ENCODE measurements at places on chromosomes 3 and 15.

DNA sequence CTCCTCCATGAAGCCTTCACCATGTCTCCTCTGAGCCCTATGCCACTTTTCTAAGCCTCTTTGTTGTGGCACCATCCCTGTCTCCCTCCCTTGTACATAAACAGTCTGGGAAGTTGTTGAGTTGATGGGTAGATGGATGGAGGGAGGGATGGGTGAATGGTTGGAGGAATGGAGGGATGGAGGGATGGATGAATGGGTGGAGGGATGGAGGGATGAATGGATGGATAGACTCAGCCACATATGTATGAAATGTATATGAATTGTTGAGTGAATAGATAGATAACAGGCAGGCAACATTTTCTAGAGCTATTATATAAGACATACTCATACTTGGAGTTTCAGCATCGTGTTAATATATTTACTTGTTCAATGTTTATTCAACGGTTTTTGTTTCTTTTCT lies 58.3 kb upstream of the HES1 start:
- DNase-seq: no peak

GRCh38 chr3:178385280-178385952 lies 150.8 kb upstream of the KCNMB2 start:
- peak; percentile 0 for DNase-seq

DNA sequence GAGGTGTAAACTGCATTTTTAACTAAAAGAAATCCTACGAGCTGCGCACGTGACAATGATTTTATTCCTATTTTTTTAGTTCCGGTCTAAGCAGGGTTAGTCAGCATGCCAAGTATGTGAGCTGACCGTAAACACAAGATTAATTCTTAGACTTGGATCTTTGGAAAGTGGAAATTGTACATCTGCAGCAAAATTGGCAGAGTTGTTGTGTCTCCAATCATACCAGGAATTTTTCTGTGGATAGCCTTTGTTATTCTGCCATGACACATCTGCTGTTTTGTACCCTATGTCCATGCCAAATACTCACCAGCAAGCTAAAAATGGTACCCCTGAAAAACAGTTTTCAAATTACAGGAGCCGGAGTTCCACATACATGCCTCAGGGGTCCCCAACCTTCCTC lies 562.5 kb downstream of the UNC13C start:
- no peak for DNase-seq

GRCh38 chr15:39031596-39031995 lies 467.0 kb upstream of the RASGRP1 start:
- DNase-seq: no peak

- DNase-seq: no peak
Observed at GRCh38 chr3:16423947-16424673, 89.4 kb downstream of the RFTN1 start.

GRCh38 chr15:85752491-85752961 lies 42.2 kb downstream of the KLHL25 start:
- no peak for DNase-seq

DNA sequence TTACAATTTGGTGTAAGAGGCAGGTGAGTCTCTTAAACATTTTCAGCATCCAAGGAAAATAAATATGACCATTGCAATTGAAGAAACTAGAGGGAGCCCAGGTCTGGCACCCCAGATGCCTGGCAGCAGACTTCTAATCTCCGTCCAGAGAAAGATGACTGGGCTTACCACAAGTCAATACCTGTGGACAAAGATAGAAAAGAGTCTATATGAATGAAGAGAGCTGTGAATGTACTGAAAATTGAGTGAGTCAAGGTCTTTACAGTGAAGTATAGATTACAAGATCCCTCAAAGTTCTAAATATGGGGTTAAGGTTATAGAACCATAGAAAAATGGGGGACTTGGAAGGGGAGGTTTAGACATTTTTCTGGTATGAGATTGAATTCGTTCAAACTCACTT lies 827.4 kb upstream of the NR2F2 start:
- DNase-seq: no peak

GRCh38 chr15:58240191-58240932 lies 102.2 kb downstream of the AQP9 start:
- no peak for DNase-seq

- DNase-seq: no peak
Observed at GRCh38 chr3:123147754-123148535, 53.8 kb upstream of the SEC22A start.

DNA sequence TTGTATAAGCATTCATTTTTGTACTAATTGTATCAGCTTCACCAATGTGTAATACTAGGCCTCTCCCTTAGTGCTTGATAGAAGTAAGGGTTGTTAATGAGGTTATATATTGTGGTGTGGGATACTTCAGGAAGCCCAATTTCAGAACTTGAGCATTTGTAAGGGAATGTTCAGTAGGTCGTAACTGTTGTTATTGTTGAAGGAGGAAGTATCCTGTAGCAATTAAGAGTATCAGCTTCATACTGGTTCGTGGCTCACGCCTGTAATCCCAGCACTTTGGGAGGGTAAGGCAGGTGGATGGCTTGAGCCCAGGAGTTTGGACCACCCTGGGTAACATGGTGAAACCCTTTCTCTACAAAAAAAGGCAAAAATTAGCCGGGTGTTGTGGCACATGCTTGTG lies 30.6 kb downstream of the IQGAP1 start:
- no peak for DNase-seq

DNA sequence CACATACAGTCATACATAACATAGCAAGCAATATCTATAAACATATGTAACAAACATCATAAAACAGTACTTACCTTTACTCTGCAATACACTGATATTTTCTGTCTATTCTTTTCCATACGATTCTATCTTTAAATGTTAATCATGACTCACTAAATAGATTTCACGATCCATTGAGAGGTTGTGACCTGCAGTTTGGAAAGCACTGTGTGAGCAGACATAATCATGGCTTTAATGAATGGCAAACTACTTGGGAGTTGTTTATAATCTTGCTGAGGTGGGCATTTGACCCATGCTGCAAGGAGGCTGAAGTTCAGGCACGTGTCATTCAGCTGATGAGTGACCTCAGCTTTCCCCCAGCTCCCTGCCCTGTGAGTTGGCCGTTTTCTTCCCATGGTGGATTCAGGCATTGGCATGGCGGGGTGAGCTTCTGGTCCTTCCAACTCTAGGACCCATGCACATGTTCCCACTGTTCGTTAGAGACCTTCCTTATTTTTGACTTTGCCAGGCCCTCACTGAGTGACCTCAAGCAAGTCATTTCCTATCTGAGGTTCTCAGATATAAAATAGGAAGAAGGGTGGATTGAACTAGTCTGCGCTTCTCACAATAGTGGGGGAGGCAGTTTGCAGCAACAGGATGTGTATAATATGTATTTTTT lies 41.7 kb downstream of the PAQR5 start:
- no peak for DNase-seq

GRCh38 chr3:61666615-61667330 lies 105.4 kb downstream of the PTPRG start:
- no peak for DNase-seq

- no peak for DNase-seq
Observed at GRCh38 chr3:81643721-81644120, 117.7 kb downstream of the GBE1 start.

- DNase-seq: no peak
Observed at GRCh38 chr3:134361162-134361835, 12.9 kb downstream of the AMOTL2 start.

- no peak for DNase-seq
Observed at GRCh38 chr15:58462547-58462946, 30.8 kb downstream of the LIPC start.

GRCh38 chr3:31790193-31791089 lies 190.6 kb downstream of the OSBPL10 start:
- no peak for DNase-seq

GRCh38 chr15:35289024-35289617 lies 204.0 kb upstream of the NANOGP8 start:
- no peak for DNase-seq

DNA sequence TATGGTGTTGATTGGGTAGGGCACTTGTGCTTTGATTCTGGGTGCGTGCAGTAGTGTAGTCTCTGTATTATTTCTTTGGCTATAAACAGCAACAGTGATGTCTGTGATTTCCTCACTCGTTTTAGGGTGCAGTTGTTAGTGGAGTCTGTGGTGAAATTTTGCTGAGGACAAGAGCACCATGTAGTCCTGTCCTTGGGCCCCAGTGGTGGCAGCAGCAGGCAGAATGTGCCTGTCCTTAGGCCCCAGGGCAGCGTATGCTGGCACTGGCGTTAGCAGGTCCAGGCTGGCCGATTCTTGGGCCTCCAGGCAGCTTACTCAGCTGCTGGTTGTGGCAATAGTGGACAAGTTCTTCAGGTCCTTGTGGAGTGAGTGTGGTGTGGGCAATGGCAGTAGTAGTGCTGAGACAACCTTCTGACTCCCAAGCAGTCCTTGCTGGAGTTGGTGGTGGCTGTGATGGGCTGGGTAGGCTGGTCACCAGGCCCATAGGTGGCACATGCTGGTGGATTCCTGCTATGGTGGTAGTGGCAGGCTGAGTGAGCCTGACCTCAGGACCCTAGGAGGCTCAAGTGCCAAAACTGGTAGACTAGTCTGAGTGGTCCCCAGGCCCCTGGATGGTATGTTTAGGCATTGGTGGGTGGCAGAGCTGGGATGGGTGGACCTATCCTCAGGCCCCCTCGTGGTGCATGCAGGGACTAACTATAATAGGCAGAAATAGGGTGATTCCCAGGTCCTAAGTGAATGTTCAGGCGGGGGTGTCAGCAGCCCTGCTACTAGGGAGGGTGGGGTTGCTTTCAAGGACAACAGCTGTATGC lies 56.3 kb downstream of the TNFAIP8L3 start:
- DNase-seq: no peak

- DNase-seq: no peak
Observed at GRCh38 chr3:100010087-100010417, 104.2 kb downstream of the FILIP1L start.

- no peak for DNase-seq
Observed at GRCh38 chr15:50330921-50331320, 24.1 kb downstream of the GABPB1 start.

- no peak for DNase-seq
Observed at GRCh38 chr15:70505936-70506912, 257.1 kb downstream of the UACA start.

GRCh38 chr3:65094723-65095122 lies 406.9 kb upstream of the ADAMTS9 start:
- no peak for DNase-seq

DNA sequence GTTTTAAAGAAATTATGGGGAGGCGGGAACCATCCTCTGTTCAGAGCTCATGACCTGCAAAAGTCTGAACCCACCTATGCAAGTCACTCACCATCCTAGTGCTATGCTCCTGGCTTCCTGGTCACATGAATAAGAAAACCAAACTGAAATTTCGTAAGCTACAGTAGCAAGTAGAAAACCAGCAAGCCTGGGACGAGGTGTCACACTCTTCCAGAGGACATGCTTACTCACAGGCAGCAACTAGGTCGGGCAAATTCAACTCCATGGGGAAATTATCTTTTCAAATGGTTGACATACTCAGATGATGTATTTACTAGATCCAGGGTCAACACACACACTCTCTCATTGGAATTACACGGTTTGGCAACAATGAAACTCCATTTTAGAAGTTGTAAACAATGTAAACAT lies 31.3 kb downstream of the LDHAL6B start:
- DNase-seq: no peak
